AG08395 (cell line): ENCODE measurements at places on chromosomes 5 and 9.

GRCh38 chr9:123098096-123098459 lies 64.6 kb downstream of the GPR21 start:
- no peak for DNase-seq

DNA sequence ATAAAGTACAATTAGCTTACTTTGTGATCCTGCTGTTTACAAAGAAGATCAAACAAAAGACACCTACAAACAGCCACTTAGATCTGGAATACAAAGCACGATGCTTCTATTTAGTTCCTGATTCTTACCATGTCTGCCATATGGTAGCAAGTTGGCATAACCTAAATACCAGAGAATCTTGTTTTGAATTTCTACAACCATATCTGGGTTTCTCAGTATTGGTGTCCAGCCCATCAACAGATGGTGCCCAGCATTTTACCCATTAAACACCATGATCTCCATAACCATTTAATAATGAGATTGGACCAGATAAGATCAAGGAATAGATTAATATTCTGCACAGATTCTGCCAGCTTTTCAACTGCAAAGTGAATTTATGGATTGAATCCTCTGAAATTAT lies 29.8 kb downstream of the SLC24A2 start:
- no peak for DNase-seq

GRCh38 chr5:40570408-40571129 lies 109.1 kb upstream of the PTGER4 start:
- peak; percentile 48 for DNase-seq

GRCh38 chr9:122126331-122127261 lies 33.0 kb downstream of the NDUFA8 start:
- peak; percentile 68 for DNase-seq

DNA sequence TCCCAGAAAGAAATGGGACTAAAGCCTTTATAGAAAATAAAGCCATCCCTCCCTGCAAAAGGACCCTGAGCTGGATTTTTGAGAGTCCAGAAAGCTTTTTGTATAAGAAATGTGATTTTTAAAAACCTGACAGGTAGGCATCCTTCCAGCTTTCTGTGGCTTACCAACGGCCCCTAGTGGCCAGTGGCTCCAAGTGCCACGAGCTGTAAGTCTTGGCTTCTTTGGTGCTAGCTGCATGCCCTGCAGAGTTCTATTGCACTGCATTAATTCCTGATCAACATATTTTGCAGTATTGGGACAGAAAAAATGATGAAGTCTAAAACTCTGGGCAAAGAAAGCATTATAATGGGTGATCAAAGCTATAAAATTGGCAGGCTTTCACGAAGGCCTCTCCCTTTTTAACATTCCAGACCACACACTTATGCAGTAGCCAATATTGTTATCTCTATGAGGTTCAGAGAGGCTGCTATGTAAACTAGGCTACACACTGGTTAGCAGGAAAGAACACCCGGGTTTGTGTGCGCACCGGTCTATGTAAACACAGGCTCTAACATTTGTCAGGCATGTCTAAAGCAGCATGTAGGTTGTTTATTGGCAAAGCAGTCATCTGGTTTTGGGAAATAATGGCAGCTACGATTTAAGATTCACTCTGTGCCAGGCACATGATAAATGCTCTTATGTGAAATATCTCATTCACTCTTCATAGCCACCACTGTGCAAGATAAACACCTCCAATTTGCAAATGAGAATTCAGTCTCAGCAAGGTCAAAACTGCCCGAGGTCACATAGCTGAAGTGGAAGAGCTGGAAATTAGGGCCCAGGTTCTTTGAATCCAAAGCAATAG lies 55.2 kb downstream of the NMUR2 start:
- DNase-seq, result no peak

DNA sequence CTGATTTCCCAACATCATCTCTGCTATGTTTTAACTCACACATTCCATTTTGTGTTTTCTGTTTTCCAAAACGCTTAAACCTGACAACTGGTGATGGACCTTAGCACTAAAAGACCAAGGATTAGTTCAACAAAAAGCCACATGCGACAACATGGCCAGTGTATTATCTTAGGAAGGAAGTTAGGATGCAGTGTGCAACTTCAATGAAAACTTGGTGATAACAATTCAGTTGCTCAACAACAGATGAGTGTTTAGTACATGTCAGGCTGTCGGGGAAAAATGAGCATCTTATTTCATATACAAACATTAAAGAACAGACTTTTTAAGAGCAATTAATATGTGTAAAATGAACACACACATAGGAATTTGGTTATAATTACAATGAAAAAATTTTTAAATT lies 780.0 kb downstream of the SEMA5A start:
- no peak for DNase-seq

DNA sequence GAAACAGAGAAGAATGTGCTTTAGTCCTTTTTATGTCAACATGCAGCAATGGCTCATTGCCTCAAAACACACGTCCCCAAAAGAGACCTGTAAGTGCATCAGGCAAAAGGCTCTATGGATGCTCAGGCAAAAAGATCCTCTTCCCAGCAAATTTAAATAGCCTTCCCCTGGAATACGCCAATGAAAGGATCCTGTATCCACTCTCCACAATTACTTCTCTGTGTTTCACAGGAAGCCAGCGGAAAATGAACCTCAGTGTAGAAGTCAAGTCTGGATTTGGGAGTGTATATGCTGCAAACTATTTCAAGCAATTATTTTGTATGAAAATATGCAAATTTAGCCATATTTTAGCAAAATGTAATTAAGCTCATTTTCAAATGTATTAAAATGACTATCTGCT lies 217.9 kb downstream of the EPB41L4A start:
- no peak for DNase-seq

DNA sequence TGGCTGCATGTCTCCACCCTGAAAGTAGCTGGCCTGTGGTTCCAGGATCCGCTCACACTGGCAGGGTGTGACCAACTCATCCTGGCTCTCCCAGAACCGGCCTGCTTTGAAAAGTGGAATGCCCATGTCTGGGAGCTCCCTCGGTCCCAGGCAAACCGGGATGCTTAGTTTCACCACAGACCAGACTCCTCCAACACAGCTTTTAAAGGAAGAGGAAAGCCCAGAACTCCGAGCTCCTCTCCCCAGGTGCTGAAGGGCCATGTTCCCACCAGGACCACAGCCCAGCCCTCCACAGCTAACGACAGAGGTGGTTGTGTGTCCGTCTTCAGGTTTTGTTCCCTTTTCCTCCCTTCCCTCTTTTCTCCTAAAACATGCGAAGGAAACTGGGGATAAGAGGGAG lies 38.0 kb downstream of the GTF3C4 start:
- no peak for DNase-seq

- DNase-seq, result no peak
These were observed 56.5 kb upstream of the TESK1 start for GRCh38 chr9:35548571-35548970.
